ENCODE measurements at places on chromosomes 1 and 21. TPM values are rescaled to one million over a fixed set of nuclear protein-coding genes. Genes with fewer than 3 reads are reported as not detected.

GJB5 gene
- not detected for total RNA-seq

ALPL gene
- total RNA-seq, result 3.3 TPM

GRCh38 chr1:61116421-61116820 is 34.1 kb downstream of the NFIA start:
- no peak for DNase-seq

GRCh38 chr1:246708166-246708565 is 16.0 kb upstream of the SCCPDH start:
- no peak for DNase-seq

- DNase-seq, result no peak
These were observed 16.1 kb upstream of the RBBP5 start for GRCh38 chr1:205137901-205138300.

Measured in ovary (tissue), 10 donors.